ENCODE measurements at places on chromosomes 5 and 9.
A peak's percentile ranks its signal among the peaks of the same experiment; 100 is the strongest.

- no peak for DNase-seq
These were observed 92.2 kb upstream of the ADAMTS2 start for GRCh38 chr5:179437341-179438001.

- no peak for DNase-seq
These were observed 59.7 kb downstream of the STRBP start for GRCh38 chr9:123208626-123209174.

DNA sequence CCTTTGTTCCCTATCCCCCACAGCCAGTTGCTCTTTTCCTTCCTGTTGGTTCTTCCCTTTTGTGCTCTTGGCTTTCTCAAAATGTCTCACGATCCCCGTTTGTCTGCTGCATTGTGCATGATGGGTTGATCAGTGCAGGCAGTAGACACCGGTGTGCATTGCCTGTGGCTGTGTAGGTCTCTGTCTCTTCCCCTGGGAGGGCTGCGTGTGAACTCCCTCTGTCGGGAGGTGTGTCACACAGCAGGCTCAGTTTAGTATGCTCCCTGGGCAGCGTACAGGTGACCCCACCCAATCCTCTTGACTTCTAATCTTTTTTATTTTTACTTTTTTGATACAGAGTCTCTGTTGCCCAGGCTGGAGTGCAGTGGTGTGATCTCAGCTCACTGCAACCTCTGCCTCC lies 265.3 kb downstream of the FSTL4 start:
- DNase-seq: peak; percentile 2

DNA sequence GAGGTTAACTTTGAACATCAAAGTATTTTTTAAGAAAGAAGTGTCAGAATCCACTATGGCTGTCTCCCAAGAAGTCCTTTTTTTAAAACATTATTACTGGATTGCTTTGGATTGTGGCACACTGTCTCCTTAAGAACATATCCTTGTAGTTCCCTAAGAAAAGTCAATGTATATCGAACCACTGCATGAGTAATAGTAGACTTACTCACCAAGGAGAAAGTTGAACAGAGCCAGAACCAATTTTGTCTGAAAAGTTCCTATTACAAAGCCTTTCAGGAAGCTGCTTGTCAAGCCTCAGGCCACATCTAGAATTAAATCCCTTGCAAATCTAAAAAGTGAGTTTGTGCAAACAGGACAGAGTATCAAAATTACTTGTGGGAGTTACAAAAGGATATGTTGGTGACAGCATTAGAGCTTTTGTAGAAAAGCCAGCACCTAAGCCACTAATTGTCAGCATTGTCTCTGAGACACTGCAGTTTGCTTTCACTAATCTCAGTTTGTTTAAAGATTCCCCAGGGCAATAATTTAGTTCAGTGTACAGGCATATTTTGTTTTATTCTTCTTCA lies 195.4 kb downstream of the MPDZ start:
- no peak for DNase-seq

GRCh38 chr5:43616535-43616934 lies 13.6 kb downstream of the NNT start:
- DNase-seq: no peak

DNA sequence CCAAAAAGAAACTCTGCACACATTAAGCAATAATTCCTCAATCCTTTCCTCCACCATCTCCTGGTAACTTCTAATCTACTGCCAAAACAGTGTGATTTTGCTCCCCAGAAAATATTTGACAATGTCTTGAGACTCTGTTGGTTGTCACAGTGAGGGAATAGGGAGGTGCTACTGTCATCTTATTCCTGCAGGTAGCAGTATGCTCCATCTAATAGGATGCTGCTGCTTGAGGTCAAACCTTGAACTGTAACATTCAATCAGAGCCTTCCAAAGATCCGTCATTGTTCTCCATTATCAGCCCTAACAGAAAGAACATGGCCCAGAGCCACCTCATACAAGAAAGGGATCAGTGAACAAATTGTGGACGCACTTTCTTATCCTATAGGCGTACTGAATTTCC lies 514.7 kb upstream of the GRIN3A start:
- no peak for DNase-seq

- DNase-seq: no peak
These were observed 200.0 kb downstream of the ATP10B start for GRCh38 chr5:160651692-160652645.

- DNase-seq: no peak
These were observed 36.5 kb downstream of the PLEKHG4B start for GRCh38 chr5:128446-128845.

- DNase-seq: no peak
These were observed 491.7 kb downstream of the PRR16 start for GRCh38 chr5:120955795-120956194.

DNA sequence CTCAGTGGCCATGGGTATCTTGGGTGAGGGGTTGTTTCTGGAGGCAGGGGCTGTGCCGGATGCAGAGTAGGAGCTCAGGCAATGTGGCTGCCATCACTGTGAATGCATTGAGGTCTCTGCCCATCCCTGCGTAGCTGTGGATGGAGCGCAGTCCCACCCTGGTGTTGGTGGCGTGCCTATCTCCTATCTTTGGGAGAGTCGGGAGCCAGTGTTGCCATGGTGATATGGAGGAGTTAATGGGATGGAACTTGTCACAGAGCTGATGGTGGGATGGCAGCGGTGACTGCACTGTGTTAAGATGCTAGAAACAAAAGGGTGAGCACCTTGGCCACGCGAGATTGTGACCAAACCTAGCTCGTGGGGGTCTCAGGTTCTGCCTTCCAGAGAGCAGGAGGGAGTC lies 197.3 kb downstream of the MELK start:
- DNase-seq: no peak

- DNase-seq: no peak
These were observed 84.8 kb downstream of the CFAP77 start for GRCh38 chr9:132494857-132495256.

DNA sequence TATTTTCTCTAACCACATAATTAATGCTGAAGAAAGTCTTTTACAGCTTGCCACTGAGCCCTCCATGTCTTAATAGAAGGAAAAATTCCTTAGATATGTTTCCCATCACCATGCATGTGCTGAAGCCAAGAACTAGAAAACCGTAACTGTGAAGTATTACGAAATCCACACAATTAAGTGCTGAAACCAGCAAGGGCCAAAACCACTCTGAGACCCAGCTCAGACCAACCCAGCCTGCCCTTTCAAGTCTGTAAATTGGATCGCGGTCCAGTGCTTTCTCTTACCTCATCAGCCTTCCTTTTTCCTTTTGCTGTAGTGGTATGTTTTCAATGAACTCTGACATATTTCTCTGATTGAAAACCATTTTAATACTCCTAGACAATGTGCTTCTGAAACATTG lies 26.3 kb downstream of the SEMA5A start:
- DNase-seq: no peak

GRCh38 chr5:1040571-1040970 lies 32.0 kb downstream of the NKD2 start:
- no peak for DNase-seq

GRCh38 chr5:56262279-56262678 lies 29.1 kb upstream of the ANKRD55 start:
- no peak for DNase-seq

- peak; percentile 60 for DNase-seq
These were observed 176.9 kb downstream of the RAB3C start for GRCh38 chr5:58759745-58760144.

- no peak for DNase-seq
These were observed 86.9 kb upstream of the TTC23L start for GRCh38 chr5:34751807-34752736.

GRCh38 chr5:109558364-109558763 lies 131.4 kb upstream of the MAN2A1 start:
- DNase-seq: no peak

GRCh38 chr9:125374443-125375309 lies 113.0 kb downstream of the GAPVD1 start:
- peak; percentile 70 for DNase-seq

GRCh38 chr9:15541872-15542271 lies 11.0 kb upstream of the CCDC171 start:
- DNase-seq: no peak

DNA sequence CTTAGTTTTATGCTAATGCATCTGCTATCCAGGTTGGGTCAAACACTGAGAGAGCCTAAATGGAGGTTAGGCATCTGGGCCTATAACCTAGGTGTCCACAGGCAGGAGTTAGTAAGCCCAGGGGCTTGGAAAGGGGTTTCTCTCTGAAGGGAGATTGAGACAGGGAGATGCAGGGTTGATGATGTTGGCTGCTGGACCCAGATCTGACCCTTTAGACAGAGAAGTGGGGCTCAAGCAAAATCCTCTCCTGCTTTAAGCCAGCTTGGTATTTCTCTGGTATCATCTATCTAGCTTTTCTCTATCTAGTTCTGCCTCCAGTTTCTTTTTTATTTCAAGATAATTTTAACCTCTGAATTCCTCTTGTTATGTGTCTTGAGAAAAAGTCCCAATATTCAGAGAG lies 18.3 kb upstream of the ANKRD55 start:
- no peak for DNase-seq

GRCh38 chr9:100670719-100671118 lies 92.8 kb downstream of the CAVIN4 start:
- DNase-seq: no peak

GRCh38 chr5:151820903-151821302 lies 49.1 kb downstream of the G3BP1 start:
- DNase-seq: no peak

DNA sequence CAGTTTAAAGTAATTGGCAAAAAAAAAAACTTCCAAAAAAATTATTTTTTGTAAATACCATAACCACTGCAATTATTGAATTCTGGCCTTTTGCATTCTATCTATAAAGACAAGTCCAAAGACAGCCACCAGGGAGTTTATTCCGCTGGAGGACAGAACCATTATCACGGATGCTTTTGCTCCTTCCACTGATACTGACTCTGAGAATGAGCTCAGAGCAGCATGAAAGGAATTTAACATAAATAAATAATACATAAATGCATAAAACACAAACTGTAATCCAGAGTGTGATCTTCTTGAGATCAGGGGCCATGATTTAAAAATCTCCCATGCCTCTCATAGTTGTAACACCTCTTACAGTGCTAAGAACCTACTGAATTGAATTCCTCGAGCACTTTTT lies 264.8 kb downstream of the ARRDC3 start:
- DNase-seq: no peak

DNA sequence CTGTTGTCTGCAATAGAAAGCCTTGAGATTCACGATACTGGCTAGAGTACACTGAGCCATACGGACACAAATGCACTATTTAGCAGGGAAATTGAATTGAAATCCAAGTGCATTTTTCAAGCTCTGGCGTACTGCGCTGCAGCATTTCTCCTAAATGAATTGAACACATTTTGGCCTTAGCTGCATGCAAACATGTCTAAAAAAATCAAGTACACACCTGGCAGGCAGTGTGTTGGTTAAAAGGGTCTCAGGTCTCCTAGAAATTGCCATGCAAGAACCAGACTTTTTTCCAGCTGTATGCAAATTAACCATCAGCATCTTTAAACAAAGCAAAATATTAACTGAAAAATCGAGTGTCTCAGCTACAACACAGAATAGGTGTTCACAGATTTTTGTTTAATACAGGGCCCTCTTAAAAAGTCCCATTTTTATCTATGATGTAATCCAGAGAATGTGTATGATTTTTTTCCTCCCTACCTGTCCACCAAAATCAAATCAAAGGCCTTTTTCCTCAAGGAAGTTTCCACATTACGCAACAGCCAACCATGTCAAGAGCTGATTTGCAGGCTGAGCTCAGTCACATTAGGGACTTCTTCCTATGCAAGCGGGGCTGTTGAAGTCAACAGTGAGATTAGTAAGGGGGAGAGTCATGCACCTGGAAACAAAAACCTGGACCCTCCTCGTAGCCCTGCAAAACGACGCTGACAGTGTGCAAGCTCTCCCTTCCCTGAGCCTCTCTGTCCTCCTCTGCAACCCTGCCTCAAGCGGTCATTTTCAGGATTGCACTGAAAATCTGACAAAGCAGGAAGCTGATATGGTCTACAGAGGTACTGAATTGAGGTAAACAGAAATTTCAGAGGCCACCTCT lies 14.1 kb upstream of the SFXN1 start:
- DNase-seq: peak; percentile 63

GRCh38 chr5:170305646-170306025 lies 8.1 kb upstream of the LCP2 start:
- no peak for DNase-seq

DNA sequence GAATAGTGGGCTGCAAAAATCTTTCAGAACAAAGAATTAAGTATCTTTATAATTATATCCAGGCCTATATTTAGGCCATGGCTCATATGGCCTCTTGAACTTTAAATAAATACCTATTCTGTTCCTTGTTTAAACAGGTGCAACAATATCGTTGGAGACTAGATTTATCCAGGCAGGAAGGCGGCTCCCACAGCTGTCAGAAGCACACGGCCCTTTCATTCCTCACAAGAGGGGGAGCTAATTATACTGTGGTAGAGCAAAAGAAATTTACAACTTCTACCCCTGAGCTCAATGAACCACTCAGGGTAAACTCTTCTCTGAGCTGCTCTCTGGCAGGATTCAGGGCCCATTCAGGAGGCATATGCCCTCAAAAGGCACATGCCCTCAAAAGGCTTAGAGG lies 31.3 kb downstream of the TMEM174 start:
- DNase-seq: no peak

GRCh38 chr9:69276775-69277174 lies 48.2 kb upstream of the ENTREP1 start:
- DNase-seq: no peak

- no peak for DNase-seq
These were observed 66.7 kb downstream of the ZNF462 start for GRCh38 chr9:106929471-106930177.

GRCh38 chr9:116020801-116021200 lies 132.8 kb upstream of the PAPPA start:
- DNase-seq: no peak

Data from KBM-7 (cell line).